ACHN (cell line): ENCODE measurements at places on chromosomes 12 and 14.

GRCh38 chr14:55752580-55753390 is 172.8 kb downstream of the KTN1 start:
- no peak for DNase-seq

DNA sequence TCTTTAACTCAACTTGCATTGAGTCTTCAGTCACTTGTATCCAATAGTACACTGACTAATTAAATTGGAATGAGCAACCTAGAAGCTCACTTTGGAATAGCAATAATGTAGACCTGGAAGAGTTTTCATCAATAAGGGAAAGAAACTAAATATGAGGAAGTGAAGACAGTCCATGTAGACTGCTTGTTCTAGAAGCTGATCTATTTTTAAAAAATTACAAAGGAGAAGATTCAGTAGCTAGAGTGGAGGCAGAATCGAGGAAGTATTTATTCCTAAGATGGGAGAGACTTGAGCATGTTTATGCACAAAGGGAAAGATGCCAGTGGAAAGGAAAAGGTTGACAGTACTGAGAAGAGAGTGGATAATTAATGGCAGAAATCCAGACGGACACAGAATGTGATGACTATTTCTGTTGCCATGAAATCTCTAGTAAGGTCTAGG is 156.3 kb upstream of the PDE3A start:
- DNase-seq, result no peak

DNA sequence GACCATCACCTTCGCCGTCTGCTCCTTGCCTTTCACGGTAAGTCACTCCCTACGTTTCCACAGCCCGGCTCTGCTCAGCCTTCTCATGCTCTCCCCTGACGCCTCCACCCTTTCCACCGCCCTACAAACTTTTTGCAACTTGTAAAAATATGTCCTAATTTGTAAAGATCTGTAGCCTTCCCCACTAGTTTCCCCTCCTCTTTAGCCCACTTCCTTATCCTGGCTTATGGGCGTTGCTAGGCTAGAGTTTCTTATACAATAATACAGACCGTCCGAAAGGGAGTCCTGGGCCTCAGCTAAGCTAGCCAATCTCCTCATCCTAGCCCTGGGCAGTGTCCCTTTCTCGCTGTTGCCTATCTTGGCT is 1.2 kb downstream of the PTGER2 start:
- DNase-seq, result no peak

GRCh38 chr12:50720085-50720484 is 43.8 kb upstream of the ATF1 start:
- no peak for DNase-seq

DNA sequence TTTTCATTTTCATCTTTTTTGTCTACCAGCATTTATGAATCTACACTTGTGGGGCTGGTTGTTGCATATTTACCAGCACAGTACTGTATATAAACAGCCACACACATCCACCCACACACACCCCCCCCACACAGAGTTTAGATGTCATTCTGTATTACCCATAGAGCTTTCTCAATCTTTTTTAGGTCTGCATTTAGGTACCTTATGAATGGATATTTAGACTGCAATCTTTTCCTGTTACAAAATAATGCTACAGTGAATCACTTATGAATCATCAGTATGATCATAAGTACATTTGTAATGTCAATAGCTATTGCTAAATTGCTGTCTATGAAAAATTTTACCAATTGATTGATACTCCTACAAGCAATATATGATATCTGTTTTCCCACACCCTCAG is 67.3 kb upstream of the STK38L start:
- peak; percentile 19 for DNase-seq

GRCh38 chr12:68237619-68238018 is 12.0 kb upstream of the IL26 start:
- DNase-seq, result no peak

GRCh38 chr12:47964106-47964728 is 821 bp downstream of the TMEM106C start:
- peak; percentile 17 for DNase-seq

DNA sequence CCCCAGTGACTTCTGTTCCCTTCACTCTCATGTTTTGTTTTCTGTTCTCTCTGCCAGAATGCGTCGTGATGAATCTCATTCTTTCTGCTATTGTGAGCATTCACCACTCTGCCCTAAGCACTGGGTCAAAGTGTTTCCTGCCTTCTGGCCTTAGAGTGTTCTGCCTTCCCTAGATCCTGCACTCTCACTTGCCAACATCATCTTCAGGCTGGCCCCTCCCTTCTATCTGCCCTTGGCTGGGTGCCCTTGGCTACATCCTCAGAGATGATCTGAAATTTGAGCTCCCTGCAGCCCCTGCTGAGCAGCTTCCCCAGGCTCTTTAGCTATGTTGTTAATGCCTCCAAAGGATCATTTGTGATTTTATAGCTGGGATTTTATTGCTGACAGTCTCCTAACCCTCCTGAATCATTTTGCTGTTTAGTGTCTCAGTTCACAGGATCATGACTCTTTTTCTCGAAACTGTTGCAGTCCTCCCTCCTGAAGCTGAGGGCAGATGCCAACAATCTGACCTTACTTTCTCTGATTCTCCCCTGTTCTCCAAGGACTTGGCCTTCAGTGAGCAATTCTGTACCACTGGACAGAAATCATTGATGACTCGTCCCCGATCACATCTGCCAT is 4.5 kb downstream of the DHRS2 start:
- DNase-seq, result no peak

DNA sequence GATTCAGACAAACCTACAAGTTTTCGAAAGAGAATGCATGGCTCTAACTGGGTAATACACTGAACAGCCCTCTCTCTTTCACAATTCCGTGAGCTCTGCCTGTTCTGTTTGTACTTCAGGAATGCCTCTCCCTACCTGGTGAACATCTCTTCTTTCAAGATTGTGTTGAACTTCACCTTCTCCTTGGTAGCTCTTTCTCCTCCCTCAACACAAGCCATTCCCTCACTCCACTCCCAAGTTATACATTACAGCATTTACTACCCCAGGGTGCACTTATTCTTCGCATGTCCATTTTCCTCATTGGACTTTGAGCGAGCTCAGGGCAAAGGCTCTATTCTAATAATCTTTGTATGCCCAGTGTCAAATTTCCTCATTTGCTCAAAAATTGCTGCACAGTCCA is 28.3 kb downstream of the NRDE2 start:
- DNase-seq, result no peak

DNA sequence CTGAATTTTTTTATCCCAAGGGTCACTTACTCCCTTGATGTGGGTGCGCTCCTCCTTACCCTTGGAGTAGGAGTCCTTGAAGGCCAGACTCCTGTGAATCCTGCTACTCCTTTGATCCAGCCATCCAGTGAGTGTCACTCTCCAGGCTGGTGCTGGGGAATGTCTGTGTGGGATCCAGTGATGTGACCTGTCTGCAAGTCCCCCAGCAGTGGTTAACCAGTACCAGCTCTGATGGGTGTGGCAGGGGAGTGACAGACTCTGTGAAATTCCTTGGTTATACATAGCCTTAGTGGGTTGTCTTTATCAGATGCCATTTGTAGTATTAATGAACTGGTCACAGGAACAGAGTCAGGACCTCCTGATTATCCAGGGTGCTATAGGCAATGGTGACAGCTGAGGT is 409.5 kb upstream of the LMO3 start:
- DNase-seq, result no peak

- DNase-seq, result no peak
Observed at GRCh38 chr12:94308612-94309011, 151.1 kb downstream of the CEP83 start.

DNA sequence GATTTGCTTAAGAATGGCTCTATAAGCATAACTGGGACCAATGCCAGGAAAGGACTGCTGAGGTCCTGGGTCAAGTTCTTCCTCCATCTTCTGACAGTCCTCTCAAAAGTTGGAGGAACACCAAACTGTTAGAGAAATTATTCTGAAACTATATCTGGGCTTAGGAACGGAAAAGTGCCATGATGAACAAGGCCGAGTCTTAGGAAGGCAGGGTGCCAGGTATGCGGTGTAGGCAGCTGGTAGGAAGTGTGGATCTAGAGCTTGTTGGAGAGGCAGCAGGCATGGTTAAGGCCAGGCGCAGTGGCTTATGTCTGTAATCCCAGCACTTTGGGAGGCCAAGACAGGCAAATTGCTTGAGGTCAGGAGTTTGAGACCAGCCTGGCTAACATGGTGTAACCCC is 7.7 kb downstream of the GNPTAB start:
- DNase-seq, result no peak

- DNase-seq, result no peak
Observed at GRCh38 chr12:105864901-105865300, 273.9 kb downstream of the NUAK1 start.

- no peak for DNase-seq
Observed at GRCh38 chr14:103541709-103542604, 13.0 kb downstream of the TRMT61A start.

DNA sequence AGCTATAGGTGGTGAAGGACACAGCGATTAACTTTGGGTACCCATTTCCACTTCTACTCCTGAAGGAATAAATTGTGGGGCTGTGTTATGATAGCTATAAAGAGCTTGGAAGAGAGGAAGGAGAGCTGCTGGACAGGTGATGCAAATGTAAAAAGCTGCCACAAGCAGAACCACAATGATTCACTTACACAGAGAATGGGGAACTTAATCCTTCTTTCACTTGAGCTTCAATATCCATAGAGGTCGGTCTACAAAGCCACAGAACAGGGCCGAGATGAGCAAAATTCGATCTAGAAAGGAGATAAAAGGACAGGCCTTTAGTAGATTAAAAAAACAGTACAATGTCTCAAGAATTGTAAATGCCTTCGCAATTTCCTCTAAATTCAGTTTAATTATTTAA is 831.1 kb downstream of the LRFN5 start:
- no peak for DNase-seq

GRCh38 chr14:19902409-19902808 is 18.0 kb upstream of the OR4K5 start:
- no peak for DNase-seq

DNA sequence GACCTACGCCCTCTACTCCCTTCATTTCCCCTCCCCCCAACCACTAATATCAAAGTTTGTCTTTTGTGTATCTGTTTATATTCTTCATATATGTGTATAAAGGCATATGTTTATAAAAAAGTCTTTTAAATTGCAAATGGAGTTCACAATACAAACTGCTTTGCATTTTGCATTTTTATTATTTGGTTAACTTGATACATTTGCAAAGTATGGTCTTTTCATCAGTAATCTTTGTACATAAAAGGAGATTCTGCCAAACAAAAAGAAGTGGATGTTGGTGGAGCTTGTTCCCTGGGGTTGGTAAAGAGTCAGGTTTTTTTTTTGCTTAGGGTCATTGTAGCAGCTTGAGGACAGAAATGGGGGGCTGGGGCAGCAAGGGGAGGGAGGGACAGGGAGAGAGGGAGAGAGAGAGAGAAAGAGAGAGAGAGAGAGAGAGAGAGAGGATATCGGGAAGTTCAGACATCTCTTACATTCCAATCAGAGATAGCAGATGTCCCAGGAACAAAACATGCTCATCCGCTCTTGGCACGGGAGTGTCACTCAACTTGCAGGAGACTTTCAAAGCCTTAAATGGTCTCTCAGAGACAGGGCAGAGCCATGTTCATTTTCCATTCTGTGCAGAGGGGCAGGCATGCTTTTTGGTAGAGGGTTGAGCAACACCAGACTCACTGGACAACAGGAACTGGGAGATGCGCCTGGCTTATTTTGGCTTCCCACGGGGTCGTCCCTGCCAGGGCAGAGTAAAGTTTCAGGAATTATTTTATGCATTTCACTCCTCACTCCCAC is 44.8 kb upstream of the TBX5 start:
- no peak for DNase-seq

GRCh38 chr12:7161811-7162210 is 27.7 kb upstream of the PEX5 start:
- no peak for DNase-seq

GRCh38 chr14:92173668-92174067 is 51.9 kb downstream of the CPSF2 start:
- no peak for DNase-seq

GRCh38 chr12:43038991-43039390 is 449.4 kb upstream of the PRICKLE1 start:
- DNase-seq, result no peak

GRCh38 chr12:39892146-39892545 is 213.7 kb downstream of the SLC2A13 start:
- no peak for DNase-seq

GRCh38 chr14:58898655-58899316 is 261.0 kb downstream of the DACT1 start:
- DNase-seq, result peak; percentile 71

DNA sequence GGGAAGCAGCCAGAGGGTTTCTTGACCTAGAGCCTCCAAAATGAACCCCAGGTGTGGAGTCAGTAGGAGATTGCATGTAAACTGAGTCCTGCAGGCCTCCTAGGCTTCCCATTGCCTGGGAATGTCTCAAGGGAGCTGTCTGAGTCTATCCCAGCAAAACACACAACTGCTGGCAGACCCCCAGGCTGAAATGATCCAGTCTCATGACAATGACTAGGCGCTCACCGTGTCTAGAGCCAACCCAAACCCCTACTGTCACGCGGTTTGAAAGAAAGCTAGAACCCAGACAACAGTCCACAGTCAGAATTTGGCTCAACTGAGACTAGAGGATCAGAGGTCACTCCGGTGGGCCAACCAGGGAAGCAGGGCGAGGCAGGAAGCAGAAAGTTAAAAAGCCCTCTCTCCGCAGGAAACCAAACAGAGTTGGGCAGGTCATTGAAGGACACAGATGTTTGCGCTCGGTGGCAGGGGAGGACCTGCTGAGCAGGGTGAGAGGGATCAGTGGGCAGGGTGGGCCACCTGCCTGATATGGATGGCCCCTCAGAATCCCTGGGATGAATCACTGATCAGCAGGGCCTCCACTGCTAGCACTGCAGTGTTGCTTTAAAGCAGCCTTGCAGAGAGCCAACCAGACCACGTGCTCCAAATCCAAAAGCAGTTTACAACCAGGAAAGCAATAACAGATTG is 23.8 kb downstream of the ACTN1 start:
- DNase-seq, result no peak

DNA sequence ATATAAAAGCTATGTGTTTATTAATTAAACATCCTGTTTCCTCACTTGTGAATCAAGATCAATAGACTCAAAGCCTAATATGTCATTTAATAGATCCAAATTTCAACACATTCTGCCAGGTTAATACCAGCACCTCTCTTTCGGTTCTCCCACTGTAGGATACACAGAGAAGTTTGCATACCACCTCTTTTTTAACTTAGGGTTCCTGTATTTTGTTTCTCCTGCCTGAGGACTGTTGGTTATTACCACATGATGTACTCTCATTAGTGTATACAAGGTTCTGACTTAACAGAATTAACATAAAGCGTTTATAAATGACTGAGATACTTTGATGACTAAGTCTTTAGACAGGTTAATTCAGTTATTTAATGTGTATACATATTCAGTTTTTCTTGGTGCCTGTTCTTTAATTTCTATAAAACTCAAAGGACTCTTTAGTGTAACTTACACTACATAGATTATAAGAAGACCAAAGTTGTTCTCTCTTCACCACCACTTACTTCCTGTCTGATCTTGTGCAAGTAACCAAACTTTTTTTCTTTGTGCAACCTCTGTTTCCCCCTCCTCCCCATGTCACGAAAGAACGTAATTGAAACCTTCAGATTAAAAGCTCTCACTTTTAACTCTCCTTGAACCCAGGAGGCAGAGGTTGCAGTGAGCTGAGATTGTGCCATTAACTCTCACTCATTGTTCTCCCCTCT is 89.8 kb upstream of the DNM1L start:
- no peak for DNase-seq
